ENCODE measurements at places on chromosomes 3 and 15.

DNA sequence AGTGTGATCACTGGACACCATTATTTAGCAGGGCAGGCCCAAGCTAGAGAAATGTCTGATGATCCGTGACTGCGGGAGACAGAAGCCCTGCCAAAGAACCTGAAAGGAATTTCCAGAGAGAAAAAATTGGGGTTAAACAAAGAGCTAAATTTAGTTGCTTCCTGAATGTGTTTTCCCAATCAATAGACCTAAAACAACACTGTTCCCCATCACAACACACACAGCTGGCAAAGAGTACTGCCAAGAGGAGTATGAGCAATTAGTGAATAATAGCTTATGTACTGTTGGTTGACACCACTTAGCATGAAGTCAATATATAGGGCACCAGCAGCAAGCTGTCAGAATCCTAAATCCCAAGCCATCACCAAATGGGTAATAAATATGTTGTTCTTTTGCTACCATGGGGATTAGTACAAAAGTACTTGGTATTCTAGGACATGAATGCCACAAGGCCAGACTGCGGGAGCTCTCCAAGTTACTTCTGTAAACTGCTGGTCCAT is 35.7 kb downstream of the CLK3 start:
- peak; percentile 27 for DNase-seq

DNA sequence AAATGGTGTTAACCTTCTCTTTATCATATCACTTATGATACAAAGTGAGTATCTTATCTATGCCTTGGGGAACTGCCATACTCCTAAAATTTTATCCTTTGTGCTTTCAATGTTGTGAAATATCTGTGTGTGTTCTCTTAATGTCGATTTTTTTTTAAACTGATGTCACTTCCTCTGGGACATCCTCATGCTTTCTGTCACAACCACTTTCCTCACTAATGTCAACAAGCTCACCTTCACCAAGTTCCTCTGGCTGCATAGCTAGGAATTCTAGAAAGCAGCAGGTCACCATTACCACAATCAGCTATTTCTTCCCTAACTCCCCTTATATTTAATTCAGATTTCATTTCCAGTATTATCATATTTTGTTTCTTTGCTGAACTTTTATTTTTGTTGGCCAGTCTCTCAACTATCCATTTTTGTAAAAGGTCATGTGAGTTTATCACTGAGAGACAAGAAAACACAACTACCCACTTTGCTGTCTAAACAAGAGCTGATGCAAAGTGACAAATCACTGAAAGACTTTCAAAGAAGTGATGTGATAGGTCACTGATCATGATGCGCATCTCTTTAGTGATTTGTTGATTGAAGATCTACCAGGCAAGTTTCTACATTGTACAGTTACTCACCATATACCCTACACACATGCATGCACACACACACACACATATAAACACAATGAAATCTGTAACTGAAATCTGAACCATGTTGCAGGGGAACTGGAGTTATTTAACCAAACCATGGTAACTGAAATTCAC is 369.0 kb downstream of the ULK4 start:
- DNase-seq: no peak

GRCh38 chr15:36501063-36501678 is 78.3 kb upstream of the CDIN1 start:
- peak; percentile 87 for DNase-seq

- DNase-seq: no peak
These were observed 38.6 kb downstream of the RFTN1 start for GRCh38 chr3:16474920-16475319.

GRCh38 chr3:128555098-128555825 is 62.3 kb upstream of the GATA2 start:
- peak; percentile 37 for DNase-seq

GRCh38 chr15:62709261-62709660 is 333.3 kb upstream of the TPM1 start:
- DNase-seq: no peak

- DNase-seq: no peak
These were observed 92.0 kb upstream of the SAMMSON start for GRCh38 chr3:69907554-69907953.

DNA sequence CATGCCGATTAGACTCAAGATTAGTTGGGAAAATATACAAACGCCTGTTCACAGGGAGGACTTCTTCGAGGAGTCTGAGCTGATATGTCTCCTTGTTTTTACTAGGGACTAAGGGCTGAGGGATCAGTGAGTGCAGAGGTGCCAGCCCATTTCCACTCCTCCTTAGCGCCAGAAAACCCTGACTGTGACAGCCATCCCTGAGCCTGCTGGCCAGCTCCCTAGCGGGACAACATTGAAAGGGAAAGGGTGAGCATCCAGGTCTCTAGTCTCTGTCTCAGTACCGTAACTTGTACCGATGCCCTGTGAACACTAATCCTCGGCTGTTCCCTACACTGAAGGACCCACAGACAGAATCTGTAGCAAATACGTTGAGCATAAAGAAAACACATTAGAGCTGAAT is 243.4 kb downstream of the WNT5A start:
- DNase-seq: no peak

DNA sequence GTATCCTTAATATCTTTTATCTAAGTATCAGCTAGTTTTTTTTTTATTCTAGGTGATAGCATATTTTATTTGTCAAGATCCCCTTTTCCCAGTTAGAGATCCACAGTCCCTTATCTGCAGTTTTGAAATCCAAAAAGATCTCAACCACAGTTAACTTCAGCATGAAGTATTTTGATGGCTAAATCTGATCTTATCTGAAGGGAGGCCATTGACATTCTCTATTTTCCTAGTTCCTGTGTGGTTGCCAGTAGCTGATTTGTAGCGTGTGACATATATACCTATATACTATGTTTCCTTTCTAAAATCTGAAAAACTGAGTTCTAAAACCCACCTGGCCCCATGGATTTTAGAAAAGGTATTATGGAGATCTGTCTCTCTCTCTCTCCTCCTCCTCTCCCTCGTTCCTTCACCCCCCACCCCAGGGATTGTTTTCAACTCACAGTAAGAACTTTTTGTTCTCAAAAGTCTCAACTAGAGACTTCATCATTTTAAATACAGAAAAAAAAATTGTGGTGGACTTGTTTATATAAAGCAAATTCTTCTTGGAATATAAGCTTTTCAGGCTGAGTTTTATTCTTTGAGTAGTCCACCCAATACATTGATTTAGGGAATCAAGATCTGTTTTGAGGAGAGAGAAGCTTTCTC is 12.3 kb downstream of the TCF12 start:
- no peak for DNase-seq

GRCh38 chr3:190041333-190042041 is 79.2 kb downstream of the P3H2 start:
- DNase-seq: no peak

GRCh38 chr3:42408156-42408555 is 2.3 kb downstream of the LYZL4 start:
- DNase-seq: no peak

DNA sequence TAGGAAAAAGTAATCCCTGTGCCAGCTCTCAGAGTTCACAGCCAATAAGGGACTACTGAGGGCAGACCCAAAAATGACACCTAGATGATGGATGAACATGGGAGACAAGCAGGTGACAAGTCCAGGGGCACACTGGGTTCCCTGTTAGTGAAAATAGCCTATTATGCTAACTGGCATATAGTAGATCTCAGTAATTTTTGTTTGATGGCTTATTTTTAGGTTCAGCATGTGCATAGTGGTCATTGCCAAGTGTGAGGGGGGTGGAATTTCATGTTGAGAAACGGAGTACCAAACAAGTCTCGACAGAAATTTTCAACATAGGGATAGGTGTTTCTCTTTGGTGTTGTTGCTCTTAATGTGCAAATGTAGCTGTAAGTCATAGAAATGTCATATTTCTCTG is 6.4 kb upstream of the ITGB5 start:
- DNase-seq: no peak

- no peak for DNase-seq
These were observed 126.3 kb upstream of the MEF2A start for GRCh38 chr15:99439524-99439835.

GRCh38 chr15:74381190-74381453 is 13.7 kb upstream of the CYP11A1 start:
- no peak for DNase-seq

DNA sequence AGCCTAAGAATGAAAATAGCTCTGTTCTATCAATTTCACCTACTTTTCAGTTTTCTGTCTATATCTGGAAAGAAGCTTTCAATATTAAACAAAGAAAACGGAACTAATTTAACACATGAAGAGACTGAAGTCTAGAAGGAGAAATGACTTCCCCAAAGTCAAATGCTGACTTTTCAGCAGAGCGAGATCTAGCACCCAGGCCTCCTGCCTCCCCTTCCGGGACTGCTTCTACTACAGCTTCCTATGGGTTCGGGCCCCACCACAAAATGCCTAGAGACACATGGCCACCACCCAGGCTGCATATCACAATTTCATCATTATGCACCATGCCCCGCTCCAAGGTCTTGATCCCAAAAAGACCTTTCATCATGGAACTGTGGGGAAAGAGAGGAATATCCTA is 104.5 kb downstream of the SST start:
- no peak for DNase-seq

GRCh38 chr3:122497425-122497824 is 17.3 kb downstream of the KPNA1 start:
- DNase-seq: no peak

GRCh38 chr3:142818651-142819050 is 70.2 kb downstream of the PCOLCE2 start:
- DNase-seq: no peak

DNA sequence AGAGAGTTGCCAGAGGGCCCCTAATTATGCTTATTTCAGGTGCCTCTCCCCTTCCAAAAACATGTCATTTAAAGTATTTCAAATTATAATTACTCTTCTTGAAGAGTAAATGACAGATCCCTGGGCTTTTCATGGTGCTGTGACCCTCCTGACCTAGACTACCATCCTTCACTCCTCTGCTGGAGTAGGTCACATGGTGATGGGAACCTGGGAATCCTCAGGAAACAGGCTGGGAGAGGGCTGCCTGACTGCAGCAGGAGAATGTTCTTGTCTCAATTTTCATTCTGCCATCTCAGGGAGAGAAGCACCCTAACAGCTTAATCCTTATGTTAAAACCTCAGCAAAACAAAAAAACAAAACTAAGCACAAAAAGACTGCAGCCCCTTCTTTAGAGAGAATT is 24.6 kb downstream of the PGBD4 start:
- DNase-seq: no peak

DNA sequence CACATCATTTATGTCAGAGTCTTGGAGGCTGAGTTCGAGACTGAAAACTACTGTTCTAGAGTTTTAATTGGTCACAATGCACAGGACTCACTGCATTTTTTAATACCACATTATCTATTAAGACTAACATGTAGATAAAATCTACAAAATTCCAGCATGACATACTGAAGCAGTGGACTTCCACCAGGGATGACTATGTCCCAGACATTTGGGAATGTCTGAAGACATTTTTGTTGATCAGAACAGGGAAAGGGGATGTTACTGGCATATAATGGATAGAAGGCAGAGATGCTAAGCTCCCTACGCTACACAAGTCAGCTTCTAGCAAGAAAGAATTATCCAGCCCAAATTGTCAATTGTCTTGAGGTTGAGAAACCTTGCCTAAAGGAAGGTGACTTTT is 419.0 kb upstream of the TGFBR2 start:
- no peak for DNase-seq

- peak; percentile 51 for DNase-seq
These were observed 612.8 kb downstream of the MAGI1 start for GRCh38 chr3:65425880-65426279.

GRCh38 chr3:195040094-195040493 is 230.9 kb downstream of the XXYLT1 start:
- DNase-seq: no peak

GRCh38 chr15:67124111-67124510 is 58.7 kb downstream of the SMAD3 start:
- DNase-seq: no peak

GRCh38 chr3:129312671-129313414 is 34.2 kb downstream of the HMCES start:
- DNase-seq: no peak

- peak; percentile 89 for DNase-seq
These were observed 4.0 kb downstream of the DIPK2A start for GRCh38 chr3:143975554-143976152.

GRCh38 chr3:82978368-82978767 is 1216.9 kb upstream of the GBE1 start:
- no peak for DNase-seq

- DNase-seq: no peak
These were observed 135.8 kb downstream of the ZNF621 start for GRCh38 chr3:40660554-40660953.

GRCh38 chr3:106208967-106209366 is 340.2 kb upstream of the CBLB start:
- DNase-seq: peak; percentile 34

- no peak for DNase-seq
These were observed 76.0 kb upstream of the GSK3B start for GRCh38 chr3:120170223-120170622.

- DNase-seq: no peak
These were observed 41.8 kb upstream of the UBE2E2 start for GRCh38 chr3:23161308-23161707.

- no peak for DNase-seq
These were observed 66.3 kb downstream of the STAG1 start for GRCh38 chr3:136685882-136686281.

- DNase-seq: peak; percentile 20
These were observed 80.7 kb upstream of the ZNF280D start for GRCh38 chr15:56813995-56814394.

- DNase-seq: no peak
These were observed 3.8 kb upstream of the PCOLCE2 start for GRCh38 chr3:142892714-142893113.

GRCh38 chr3:175274474-175275218 is 415.5 kb downstream of the NAALADL2 start:
- no peak for DNase-seq

GRCh38 chr15:78370013-78370412 is 29.9 kb downstream of the CRABP1 start:
- no peak for DNase-seq

- no peak for DNase-seq
These were observed 3.9 kb upstream of the SRP14 start for GRCh38 chr15:40042791-40043320.

GRCh38 chr15:43899928-43900327 is 73.1 kb downstream of the WDR76 start:
- no peak for DNase-seq

GRCh38 chr3:14461006-14461747 is 58.8 kb downstream of the SLC6A6 start:
- DNase-seq: no peak

GRCh38 chr3:150036780-150037179 is 66.1 kb upstream of the PFN2 start:
- DNase-seq: no peak

GRCh38 chr15:40235201-40235885 is 3.5 kb upstream of the PAK6 start:
- no peak for DNase-seq

- DNase-seq: peak; percentile 51
These were observed 26.0 kb downstream of the FBLN2 start for GRCh38 chr3:13574798-13575451.

- no peak for DNase-seq
These were observed 44.5 kb downstream of the CP start for GRCh38 chr3:149177122-149177521.

- DNase-seq: no peak
These were observed 1026.5 kb upstream of the CFAP20DC start for GRCh38 chr3:60076331-60076730.

- DNase-seq: peak; percentile 51
These were observed 1.2 kb downstream of the MB21D2 start for GRCh38 chr3:192916371-192917027.

Measured in brain (organoid and tissue), 16 donors.